Upper lobe of left lung (tissue), 6 donors: ENCODE measurements at places on chromosomes 6 and 20. TPM values are rescaled to one million over a fixed set of nuclear protein-coding genes. Genes with fewer than 3 reads are reported as not detected.

TTLL9 gene
- 0.31 TPM for total RNA-seq

DNA sequence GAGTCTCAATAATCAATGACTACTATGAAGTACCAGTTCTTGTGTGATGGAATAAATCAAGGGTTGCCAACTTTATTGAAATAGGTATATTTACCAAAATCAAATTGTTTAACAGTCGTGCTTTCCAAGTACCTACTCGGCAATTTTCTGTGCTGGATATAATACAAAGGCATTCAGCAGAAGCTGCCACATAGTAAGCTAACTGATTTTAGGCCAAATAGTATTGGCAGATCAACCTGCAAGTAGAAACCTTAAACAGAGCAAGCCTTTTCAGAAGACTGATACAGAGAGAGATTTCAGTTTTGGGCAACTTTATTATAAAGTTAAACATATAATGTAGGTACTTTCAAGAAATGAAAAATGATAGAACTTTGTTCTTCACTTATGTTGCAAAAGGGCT, 174.6 kb downstream of the ASCC3 start:
- H3K27ac ChIP-seq = no peak overlapping the region
- H3K36me3 ChIP-seq = no peaks in the 10 kb centered on the region
- H3K4me1 ChIP-seq = no peaks in the 10 kb centered on the region
- no peak for DNase-seq
- no peaks in the 10 kb centered on the region for H3K27me3 ChIP-seq
- H3K4me3 ChIP-seq = no peak overlapping the region

DNA sequence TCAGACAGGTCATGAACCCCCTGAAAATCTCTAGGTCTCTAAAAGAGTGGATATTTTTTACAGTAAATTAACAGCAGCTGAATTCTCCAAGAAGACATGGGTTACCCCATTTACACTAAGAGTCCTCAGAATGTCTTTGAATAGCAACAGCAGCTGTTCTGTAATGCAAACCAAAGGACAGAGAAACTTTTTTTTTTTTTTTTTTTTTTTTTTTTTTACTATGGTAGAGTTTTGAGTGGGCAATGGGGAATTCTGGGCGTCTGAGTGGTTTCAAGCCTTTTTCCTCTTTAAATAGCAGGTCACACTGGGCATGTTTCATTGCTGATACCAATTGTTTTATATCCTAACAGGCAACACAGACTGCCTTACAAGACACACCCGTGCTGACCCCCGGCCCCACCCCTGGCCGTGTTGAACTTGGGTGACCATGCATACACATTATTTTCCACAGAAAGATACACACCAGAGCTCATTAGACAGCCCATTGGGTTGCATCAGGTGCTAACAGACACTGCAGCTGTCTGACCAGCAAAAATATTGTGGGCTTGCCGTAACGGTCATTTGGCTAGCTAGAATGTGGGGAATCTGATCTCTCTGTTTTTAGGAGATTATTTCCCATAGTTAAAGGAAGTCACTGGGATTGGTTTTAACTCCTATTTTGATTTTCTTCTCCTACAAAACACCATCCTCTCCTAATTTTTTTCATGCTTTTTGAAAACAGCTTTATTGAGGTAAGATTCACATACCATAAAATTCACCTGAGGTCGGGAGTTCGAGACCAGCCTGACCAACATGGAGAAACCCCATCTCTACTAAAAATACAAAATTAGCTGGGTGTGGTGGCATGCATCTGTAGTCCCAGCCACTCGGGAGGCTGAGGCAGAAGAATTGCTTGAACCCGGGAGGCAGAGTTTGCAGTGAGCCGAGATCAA, 26.7 kb upstream of the IRF4 start:
- no peak overlapping the region for H3K4me3 ChIP-seq
- H3K27me3 ChIP-seq = no peaks in the 10 kb centered on the region
- no peak overlapping the region for H3K27ac ChIP-seq
- no peaks in the 10 kb centered on the region for H3K36me3 ChIP-seq
- peak; percentile 72 for DNase-seq
- H3K4me1 ChIP-seq = no peaks in the 10 kb centered on the region

DNA sequence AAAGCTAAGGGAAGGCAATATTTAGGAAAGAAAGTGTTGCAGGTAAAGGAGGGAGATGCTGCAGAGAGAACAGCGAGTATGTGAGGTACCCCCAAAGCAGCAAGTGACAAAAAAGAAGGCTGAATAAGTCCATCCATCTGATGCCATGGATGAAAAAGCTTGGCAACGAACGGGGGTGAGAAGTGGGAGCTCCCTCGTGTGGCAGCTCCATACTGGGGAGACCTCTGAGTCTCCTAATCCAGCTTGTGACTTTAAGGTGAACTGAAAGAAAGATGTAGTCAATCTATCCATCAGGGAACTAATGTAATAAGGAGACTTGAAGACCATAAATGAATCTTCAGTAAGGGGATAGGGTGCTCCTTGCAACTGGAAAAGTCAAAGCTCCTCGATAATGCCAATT, 156.6 kb downstream of the OTOR start:
- H3K4me1 ChIP-seq = no peaks in the 10 kb centered on the region
- H3K36me3 ChIP-seq = no peaks in the 10 kb centered on the region
- H3K4me3 ChIP-seq = no peak overlapping the region

DNA sequence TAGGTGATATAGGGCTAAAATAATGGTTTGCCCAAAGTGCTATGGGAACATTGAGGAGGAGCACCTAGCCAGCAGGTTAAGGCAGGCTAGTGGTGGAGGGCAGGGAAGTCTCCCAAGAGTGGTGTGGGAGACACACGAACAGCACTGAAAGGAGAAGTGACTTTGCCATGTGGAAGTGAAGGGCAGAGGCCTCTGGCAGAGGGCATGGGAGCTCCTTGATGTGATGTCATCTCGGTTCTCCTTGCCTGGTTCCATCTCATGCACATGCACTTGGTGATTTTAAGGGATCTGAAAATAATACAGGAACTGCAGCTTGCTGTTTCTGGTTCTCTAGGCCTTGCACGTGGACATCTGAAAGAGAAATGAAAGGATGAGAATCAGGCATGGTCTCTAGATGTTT, 4.7 kb upstream of the MAP3K4 start:
- H3K36me3 ChIP-seq = no peaks in the 10 kb centered on the region
- no peak for DNase-seq
- H3K27me3 ChIP-seq = no peaks in the 10 kb centered on the region
- H3K4me3 ChIP-seq = no peak overlapping the region
- H3K4me1 ChIP-seq = no peaks in the 10 kb centered on the region

SIRPB1 gene
- total RNA-seq = 52.0 TPM

- no peaks in the 10 kb centered on the region for H3K27me3 ChIP-seq
- DNase-seq = no peak
- no peaks in the 10 kb centered on the region for H3K36me3 ChIP-seq
- peak overlapping the region; percentile 44 for H3K27ac ChIP-seq
- H3K4me3 ChIP-seq = no peak overlapping the region
- H3K4me1 ChIP-seq = no peaks in the 10 kb centered on the region
These were observed 212.8 kb downstream of the ZMYND8 start for GRCh38 chr20:47143657-47144056.

CBLN4 gene
- total RNA-seq = not detected

GRCh38 chr6:169846286-169847056, 95.0 kb downstream of the ERMARD start:
- H3K36me3 ChIP-seq = no peaks in the 10 kb centered on the region
- DNase-seq = no peak
- H3K27ac ChIP-seq = no peak overlapping the region
- H3K27me3 ChIP-seq = no peaks in the 10 kb centered on the region

KCNK16 gene
- not detected for total RNA-seq

GRCh38 chr20:15875446-15875845, 697.8 kb downstream of the KIF16B start:
- H3K27me3 ChIP-seq = no peaks in the 10 kb centered on the region
- no peaks in the 10 kb centered on the region for H3K4me1 ChIP-seq
- no peak for DNase-seq
- no peak overlapping the region for H3K4me3 ChIP-seq
- no peaks in the 10 kb centered on the region for H3K36me3 ChIP-seq

- no peak for DNase-seq
- H3K4me1 ChIP-seq = no peaks in the 10 kb centered on the region
- no peak overlapping the region for H3K4me3 ChIP-seq
- H3K27ac ChIP-seq = no peak overlapping the region
These were observed 20.0 kb downstream of the HLA-B start for GRCh38 chr6:31336896-31337496.

- no peaks in the 10 kb centered on the region for H3K36me3 ChIP-seq
- peak overlapping the region; percentile 76 for H3K27ac ChIP-seq
- H3K4me1 ChIP-seq = peaks cover 39% of the 10 kb centered on the region
- H3K4me3 ChIP-seq = no peak overlapping the region
- no peaks in the 10 kb centered on the region for H3K27me3 ChIP-seq
These were observed 88.3 kb downstream of the CEBPB start for GRCh38 chr20:50278684-50279531.

DNA sequence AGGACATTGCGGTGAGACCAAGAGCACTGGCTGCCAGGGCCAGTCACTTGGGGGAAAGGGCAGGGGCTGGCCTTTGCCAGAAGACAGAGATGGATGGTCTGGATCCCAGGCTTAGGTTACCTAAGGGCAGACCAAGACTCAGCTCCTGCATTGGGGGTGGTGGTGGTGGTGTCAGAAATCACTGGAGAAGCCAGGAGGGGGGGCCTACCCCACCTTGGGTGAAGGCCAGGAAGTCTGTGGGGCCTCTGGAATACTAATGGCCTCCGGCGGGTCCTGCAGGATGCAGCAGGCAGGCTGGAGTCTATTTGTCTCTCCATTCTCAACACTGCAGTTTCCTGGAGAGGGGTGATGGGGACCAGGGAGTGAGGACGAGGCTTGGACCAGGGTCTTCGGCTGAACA, 32.8 kb downstream of the CD40 start:
- no peak for DNase-seq
- no peaks in the 10 kb centered on the region for H3K27me3 ChIP-seq
- H3K4me1 ChIP-seq = no peaks in the 10 kb centered on the region

DNA sequence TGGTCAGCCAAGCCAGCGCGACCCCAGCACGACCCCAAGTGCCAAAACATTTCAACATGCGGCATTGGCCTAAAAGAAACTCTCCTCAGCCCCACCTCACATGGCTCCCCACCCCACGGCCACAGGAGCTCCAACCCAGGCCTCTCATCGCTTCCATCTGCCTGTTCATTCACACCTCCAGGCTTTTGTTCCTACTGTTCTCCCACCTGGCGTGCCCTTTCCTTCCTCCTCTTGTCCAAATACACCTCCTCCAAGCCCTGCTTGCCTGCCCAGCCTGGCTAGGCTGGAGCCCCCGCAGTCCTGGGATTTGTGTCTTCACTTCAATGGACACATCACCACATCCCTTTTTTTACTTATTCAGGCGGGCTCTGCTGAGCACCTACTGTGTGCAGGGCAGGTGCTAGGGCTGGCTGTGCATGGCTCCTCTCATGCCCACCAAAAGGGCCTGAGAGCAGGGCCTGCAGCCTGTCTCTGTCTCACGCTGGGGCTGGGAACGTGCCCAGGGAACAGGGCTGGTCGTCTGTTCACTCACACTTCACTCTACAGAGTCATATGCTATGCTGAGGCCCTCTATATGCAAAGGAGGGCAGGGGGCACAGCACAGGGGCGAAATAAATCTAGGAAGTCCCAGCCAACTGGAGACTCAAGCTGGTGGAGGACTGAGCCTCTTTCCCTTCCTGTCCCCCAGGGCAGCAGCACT, 61.1 kb downstream of the GRM4 start:
- no peak for DNase-seq
- H3K27ac ChIP-seq = no peak overlapping the region
- no peaks in the 10 kb centered on the region for H3K36me3 ChIP-seq
- H3K4me3 ChIP-seq = no peak overlapping the region

GRCh38 chr6:6685249-6686040, 96.9 kb downstream of the LY86 start:
- peaks cover 57% of the 10 kb centered on the region for H3K4me1 ChIP-seq
- DNase-seq = no peak
- H3K4me3 ChIP-seq = no peak overlapping the region
- no peaks in the 10 kb centered on the region for H3K36me3 ChIP-seq

DNA sequence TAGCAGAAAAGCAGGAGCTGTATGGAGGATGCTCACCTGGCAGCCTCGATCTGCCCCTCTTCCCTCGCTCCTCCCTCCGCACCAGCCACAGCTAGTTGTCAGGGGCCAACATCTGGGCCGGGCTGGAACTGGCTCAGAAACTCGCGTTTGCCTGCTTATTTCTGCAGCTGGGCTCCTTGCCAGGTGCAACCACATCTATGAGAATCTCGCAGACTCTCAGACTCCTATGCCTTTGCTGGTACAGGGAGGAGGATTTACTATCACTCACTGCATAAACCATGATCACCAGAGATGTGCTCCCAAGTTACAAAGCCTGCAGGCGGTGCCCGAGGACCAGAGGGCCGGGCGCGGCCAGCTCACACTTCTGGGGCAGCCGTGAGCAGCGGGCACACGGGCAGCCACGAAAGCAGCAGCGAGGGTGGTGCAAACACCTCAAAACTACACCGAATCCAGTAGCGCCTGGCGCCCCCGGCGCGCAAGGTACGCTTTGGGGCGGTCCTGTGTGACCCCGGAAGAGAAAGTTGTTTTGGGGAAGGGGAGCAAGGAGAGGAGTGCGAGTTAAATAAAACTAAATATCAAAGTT, 577 bp upstream of the LRRC1 start:
- peak; percentile 92 for DNase-seq
- H3K27ac ChIP-seq = peak overlapping the region; percentile 75
- H3K4me3 ChIP-seq = peak overlapping the region; percentile 83
- H3K27me3 ChIP-seq = no peaks in the 10 kb centered on the region

GRCh38 chr20:14562981-14563380, 225.6 kb upstream of the FLRT3 start:
- H3K27me3 ChIP-seq = no peaks in the 10 kb centered on the region
- H3K36me3 ChIP-seq = no peaks in the 10 kb centered on the region
- no peak for DNase-seq
- no peak overlapping the region for H3K27ac ChIP-seq

PACSIN1 gene
- 0.06 TPM for total RNA-seq

CNKSR3 gene
- 11.6 TPM for total RNA-seq

DNA sequence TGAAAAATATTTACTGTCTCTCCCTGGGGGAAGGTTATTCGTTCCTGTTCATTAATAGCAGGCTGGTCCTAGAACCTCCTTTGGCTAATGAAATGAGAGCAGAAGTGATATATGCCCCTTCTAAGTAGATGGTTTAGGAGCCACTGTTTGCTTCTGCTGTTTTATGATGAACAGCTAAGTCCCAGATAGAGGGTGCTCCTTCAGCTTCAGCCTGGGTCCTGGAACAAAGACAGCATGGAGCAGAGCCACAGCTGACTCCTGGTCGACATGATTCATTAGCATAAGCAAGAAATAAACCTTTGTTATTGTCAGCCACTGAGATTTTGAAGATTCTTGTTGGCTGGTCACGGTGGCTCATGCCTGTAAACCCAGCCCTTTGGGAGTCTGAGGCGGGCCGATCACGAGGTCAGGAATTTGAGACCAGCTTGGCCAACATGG, 47.8 kb upstream of the ARMC2 start:
- no peak overlapping the region for H3K4me3 ChIP-seq
- no peak overlapping the region for H3K27ac ChIP-seq
- DNase-seq = no peak
- H3K4me1 ChIP-seq = peaks cover 9% of the 10 kb centered on the region
- no peaks in the 10 kb centered on the region for H3K36me3 ChIP-seq

GRCh38 chr6:147161974-147162495, 42.2 kb upstream of the STXBP5 start:
- DNase-seq = no peak
- H3K4me1 ChIP-seq = no peaks in the 10 kb centered on the region
- no peak overlapping the region for H3K27ac ChIP-seq
- H3K36me3 ChIP-seq = no peaks in the 10 kb centered on the region
- no peak overlapping the region for H3K4me3 ChIP-seq
